Bladder microvascular endothelial cell (primary cell): ENCODE measurements at places on chromosomes 7 and 10. TPM values are rescaled to one million over a fixed set of nuclear protein-coding genes. Genes with fewer than 3 reads are reported as not detected.

ZPBP gene
- total RNA-seq: not detected in 2 replicates

ANXA8 gene
- total RNA-seq: not detected in 2 replicates

UCN3 gene
- total RNA-seq: not detected in 2 replicates

CALHM3 gene
- not detected in 2 replicates for total RNA-seq

PON1 gene
- under 0.01 TPM in 1 of 2 replicates, not detected in the other for total RNA-seq

CHRM2 gene
- under 0.01 TPM in 2 replicates for total RNA-seq

TMEM196 gene
- total RNA-seq: not detected in 2 replicates

CYP17A1 gene
- total RNA-seq: not detected in 2 replicates

HOXA10 gene
- 2.3 and 2.6 TPM in 2 replicates for total RNA-seq

DEPP1 gene
- 119 and 392 TPM in 2 replicates for total RNA-seq

CRYGN gene
- total RNA-seq: not detected in 2 replicates

SPDYE11 gene
- total RNA-seq: not detected in 2 replicates
